RPMI8226 (cell line): ENCODE measurements at places on chromosomes 3 and 15.
A peak's percentile ranks its signal among the peaks of the same experiment; 100 is the strongest.

DNA sequence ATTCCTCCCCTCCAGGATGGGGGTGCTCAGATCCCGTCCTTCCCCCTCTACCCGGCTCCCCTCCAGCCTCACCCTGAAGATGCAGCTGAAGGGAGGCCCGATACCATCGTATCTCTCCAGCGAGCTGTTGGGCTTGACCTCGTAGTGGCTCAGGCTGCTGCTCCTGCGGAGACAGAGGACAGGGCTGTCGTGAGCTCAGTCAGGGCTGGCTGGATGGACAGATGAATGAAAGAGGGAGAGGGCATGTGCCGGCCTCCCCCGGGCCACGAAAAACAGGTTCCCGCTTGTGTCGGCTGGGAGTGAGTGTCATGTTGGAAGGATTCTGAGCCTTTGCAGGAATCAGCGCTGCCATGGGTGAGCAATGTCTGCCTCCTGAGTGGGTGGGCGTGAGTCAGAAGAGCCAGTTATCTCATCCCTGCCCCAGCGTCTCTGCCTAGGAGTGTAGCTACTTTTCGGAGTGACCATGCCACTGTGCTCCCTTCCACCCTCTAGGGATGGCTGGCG is 35.2 kb downstream of the FEM1B start:
- DNase-seq, result no peak

DNA sequence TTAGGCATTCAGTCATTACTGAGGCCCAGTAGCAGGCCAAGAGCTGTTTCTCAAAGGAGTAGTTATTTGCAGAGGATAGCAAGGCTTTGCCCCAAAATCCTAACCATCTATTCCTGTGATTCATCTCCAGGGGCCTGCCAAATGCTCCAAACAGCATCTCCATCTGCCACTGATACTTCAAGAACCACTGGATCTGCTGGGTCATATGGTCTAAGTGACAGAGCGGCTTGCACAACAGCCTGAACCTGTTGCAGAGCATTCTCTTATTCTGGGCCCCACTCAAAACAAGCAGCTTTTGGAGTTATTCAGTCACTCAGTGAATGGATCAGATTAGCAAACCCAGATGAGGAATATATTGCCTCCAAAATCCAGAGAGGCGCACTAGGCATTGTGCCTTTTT is 68.8 kb upstream of the ALDH1A3 start:
- DNase-seq, result no peak

- DNase-seq, result no peak
These were observed 30.8 kb upstream of the RPN1 start for GRCh38 chr3:128681369-128681829.

GRCh38 chr3:9452417-9452816 is 55.0 kb downstream of the SETD5 start:
- DNase-seq, result peak; percentile 31

- DNase-seq, result no peak
These were observed 164.3 kb downstream of the FNDC3B start for GRCh38 chr3:172203522-172204258.

DNA sequence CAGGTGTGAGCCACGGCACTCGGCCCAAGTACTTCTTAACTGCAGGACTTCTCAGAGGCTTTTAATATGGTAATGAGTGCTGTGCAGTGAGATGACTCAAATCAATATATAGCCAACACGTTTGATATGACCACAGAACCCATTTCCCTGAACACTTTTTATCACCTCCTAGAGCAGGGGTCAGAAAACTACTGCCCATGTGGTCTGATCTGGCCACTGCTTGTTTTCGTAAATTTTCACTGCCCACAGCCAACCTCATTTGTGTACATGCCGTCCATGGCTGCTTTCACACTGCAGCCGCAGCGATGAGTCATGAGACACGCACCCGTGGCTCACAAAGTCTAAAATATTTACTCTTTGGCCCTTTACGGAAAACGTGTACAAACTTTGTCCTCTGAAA is 179.2 kb downstream of the RORA start:
- no peak for DNase-seq

DNA sequence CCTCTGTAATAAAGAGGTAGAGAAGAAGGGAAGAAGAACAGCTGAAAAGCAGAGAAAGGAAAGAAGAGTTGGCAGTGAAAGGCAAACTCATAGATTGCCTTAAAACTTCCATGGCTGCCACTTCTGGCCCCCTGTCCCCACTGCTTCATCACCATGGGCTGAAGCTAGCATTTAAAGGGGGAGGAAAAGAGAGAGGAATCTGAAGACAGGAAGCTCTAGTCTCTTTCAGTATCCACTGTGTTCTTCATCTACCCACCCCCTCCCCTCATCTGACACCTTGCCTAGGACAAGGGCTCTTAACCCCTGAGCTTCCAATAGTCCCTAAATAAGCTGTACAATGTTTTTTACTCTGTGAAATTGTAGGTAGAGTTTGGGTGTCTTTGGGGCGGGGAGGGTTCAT is 60.6 kb downstream of the ALCAM start:
- DNase-seq, result no peak

DNA sequence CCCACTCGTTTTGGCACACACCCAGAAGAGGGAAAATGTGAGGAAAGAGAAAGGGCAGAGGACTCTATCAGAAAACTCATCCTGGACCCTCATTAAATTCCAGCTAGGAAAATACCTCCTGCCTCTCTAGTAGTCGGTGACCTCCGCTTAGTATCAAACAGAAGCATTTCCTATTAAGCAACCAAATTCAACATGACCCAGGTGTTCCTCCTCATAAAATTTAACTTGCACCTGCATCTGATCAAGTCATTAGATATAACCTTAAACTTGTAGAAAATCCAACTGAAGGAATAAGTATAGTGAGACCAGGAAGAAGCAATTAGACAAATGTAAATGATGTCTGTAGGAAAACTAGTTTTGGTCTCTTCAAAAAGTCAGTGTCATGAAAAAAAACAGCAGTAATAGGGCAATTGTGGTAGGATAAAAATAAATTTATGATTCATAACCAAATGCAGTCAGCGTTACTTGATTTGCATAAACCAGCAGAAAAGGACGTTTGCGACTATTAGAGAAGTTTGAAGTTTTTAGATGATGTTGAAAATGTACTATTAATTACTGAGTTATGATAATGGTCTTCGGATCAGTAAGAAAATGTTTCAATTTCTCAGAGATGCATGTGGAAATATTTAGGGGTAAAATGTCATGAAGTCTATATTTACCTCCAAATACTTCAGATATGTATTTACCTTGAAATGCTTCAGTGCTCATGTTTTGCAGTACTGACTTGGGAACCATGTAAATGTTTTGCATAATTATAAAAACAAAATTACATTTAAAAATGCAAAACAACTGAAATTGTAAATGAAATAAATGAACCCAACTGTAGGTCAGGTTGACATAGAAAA is 44.6 kb downstream of the LDHAL6B start:
- DNase-seq, result peak; percentile 33

GRCh38 chr3:156547637-156548036 is 7.3 kb downstream of the SSR3 start:
- no peak for DNase-seq

DNA sequence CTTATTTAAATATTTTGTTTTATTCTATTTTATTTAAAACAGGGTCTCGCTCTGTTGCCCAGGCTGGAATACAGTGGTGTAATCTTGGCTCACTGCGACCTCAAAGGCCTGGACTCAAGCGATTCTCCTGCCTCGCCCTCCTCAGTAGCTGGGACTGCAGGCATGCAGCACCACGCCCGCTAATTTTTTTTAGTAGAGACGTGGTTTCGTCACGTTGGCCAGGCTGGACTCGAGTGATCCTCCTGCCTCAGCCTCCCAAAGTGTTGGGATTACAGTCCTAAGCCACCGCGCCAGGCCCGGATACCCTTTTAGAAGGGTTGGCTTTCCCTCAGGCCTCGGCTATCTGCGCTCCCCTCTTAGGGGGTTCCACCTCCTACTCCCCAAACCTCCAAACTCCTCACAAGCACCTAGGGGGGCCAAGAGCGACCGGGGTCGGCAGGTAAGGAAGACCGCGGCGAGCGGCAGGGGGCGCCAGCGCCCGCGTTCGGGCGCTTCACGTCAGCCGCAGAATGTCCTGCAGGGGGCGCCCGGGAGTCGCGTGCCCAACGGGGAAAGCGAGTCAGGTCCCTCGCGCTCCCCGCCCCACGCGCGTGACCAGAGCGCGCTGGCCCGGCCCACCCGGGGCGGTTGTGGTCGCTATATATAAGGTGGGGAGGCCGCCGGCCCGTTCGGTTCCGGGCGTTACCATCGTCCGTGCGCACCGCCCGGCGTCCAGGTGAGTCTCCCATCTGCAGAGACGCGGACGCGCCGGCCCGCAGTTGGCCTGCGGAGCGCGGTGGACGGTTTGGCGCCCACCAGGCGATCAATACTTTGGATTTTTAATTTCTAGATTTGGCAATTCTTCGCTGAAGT is 51.8 kb upstream of the GATM start:
- DNase-seq, result peak; percentile 67

GRCh38 chr15:72962054-72962702 is 90.1 kb upstream of the NEO1 start:
- DNase-seq, result no peak

- peak; percentile 31 for DNase-seq
These were observed 675 bp downstream of the RYR3 start for GRCh38 chr15:33311312-33311971.

- no peak for DNase-seq
These were observed 344.2 kb upstream of the PPP2R3A start for GRCh38 chr3:135621184-135621920.

DNA sequence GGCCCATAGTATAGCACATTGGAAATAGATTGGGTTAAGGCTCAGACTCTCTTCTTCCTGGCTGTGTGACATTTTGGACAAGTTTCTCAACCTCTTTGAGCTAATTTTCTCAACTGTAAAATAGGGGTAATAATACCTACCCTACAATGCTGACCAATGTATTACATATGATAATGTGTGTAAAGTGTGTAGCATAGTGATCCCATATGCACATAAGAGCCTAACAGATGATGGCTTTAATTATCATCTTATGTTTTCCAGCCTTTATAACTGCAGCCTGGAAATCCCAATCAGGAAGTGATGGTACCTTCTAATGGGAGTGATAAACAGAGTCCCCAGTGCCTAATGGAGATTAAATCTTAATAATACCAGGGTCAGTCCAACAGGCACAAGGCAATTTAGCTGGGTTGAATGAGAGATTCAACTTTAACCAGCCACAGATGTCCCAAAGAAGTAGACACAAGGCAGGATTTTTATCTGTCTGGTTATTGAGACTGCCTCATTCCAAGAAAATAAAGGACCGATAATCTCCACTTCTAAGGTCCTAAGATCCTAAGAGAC is 12.0 kb downstream of the ADAMTS9 start:
- no peak for DNase-seq

- peak; percentile 28 for DNase-seq
These were observed 24.2 kb downstream of the PXYLP1 start for GRCh38 chr3:141255846-141256261.

DNA sequence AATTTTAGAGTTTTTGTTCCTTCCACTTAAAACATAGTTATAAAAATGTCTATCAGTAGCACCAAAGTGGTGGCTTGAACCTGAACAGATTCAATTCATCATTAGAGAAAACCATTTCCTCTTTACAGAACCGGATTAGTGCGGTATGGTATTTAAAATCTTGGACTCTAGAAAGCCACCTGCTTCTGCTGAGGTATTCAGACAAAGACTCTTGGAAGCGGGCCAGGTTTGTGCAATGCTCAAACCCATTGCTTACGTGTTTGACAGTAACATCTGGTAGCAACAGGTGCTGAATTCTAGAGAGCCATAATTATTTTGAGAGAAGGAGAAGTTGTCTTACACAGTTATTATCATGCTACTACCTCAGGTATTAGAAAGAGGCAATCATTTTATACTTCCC is 290.5 kb downstream of the NAALADL2 start:
- DNase-seq, result peak; percentile 100

GRCh38 chr15:85402195-85402881 is 21.9 kb downstream of the AKAP13 start:
- DNase-seq, result no peak

- DNase-seq, result no peak
These were observed 125.0 kb upstream of the MEF2A start for GRCh38 chr15:99440551-99441443.

DNA sequence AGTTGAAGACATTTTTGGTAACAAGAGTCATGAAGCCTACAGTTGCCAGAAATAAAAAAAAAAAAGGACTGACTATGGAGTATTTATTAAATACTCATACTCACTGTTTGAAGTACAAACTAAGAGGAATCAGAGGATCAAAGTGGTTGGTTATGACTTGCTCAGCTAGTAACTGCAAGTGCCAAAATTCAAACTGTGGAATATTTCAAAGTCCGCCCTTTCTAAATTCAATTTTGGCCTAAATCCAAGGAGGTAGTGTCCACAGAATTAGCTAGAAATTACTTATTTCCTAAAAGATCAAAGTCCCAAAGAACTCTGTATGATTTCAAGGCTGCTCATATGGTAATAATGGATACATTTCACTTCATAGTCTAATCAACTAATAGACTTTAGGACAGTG is 274.5 kb downstream of the ZBTB20 start:
- DNase-seq, result no peak

GRCh38 chr15:64072812-64073211 is 20.8 kb downstream of the CIAO2A start:
- DNase-seq, result no peak

- no peak for DNase-seq
These were observed 102.5 kb downstream of the PDCD6IP start for GRCh38 chr3:33900809-33901505.

DNA sequence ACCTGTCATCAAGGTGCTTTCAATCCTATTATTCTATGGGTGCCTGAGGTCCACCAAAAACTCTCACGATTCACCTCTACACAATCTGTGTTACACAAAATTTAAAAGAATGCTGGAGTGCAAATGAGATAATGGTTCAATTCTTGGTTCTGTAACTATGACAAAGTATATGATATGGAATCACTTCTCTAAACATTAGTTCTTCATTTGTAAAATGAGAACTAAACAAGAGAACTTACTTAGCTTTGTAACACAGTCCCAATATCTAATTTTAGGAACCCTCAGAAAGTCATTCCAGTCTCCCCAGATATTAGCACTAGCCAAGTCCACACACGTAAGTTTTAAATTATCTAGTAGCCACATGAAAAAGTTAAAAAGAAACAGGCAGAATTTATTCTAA is 111.5 kb downstream of the TBL1XR1 start:
- no peak for DNase-seq

GRCh38 chr3:28980631-28981030 is 300.2 kb upstream of the RBMS3 start:
- no peak for DNase-seq
